ENCODE measurements at places on chromosomes 12 and 14.

GRCh38 chr14:103896578-103896977 lies 31.7 kb upstream of the TDRD9 start:
- DNase-seq: no peak

DNA sequence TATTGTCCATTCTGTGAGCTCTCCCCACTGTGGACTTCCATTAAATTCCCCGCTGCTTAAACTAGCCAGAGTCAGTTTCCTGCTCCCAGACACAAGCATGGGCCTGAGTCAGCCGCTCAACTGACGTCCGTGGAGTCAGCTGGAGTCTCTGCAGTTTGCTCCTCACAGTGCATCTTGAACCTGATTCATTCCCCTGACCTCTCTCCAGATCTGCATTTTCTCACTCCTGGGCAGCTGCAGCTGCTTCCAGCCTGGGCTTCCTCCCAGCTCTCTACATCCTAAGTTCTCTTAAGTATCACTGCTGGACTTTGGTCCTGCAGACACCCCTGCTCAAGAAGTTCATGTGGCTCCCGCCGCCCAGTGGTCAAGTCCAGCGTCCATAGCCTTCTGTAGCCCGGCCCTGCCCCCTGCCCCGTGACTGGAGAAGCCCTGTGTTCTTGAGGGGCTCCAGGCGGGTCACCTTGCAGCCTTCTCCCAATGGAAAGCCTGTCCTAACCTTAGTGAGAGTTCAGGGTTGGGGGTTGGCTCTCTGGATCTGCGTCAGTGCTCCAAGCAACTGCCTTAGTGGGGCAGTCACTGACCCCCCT lies 20.0 kb downstream of the NFKBIA start:
- no peak for DNase-seq

GRCh38 chr12:47844264-47845019 lies 24.7 kb upstream of the HDAC7 start:
- no peak for DNase-seq

GRCh38 chr12:52949413-52950331 lies 754 bp downstream of the KRT18 start:
- DNase-seq: no peak

GRCh38 chr14:64701660-64702059 lies 2.6 kb upstream of the PLEKHG3 start:
- DNase-seq: no peak

DNA sequence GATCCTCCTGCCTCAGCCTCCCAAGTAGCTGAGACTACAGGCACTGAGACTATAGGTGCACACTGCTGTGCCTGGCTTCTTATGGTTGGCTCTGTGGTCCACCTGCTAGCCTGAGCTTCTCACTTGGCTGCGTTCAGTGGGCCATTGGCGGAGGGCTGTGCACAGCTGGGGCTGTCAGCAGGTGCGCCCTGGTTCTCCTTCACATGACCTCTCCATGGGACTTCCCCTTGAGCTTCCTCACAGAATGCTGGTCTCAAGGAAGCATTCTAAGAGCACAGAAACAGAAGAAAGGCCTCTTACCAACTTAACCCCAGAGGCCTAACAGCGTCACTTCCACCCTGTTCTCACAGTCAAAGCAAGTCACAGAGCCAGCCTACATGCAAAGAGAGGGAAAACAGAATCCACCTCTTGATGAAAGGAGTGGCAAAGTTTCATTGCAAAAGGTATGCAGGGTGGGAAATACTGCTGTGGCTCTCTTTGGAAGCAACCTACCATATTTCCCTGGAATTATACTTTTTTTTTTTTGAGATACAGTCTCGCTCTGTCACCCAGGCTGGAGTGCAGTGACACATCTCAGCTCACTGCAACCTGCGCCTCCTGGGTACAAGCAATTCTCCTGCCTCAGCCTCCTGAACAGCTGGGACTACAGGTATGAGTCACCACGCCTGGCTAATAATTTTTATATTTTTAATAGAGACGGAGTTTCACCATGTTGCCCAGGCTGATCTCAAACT lies 9.3 kb downstream of the RILPL2 start:
- DNase-seq: peak; percentile 74

DNA sequence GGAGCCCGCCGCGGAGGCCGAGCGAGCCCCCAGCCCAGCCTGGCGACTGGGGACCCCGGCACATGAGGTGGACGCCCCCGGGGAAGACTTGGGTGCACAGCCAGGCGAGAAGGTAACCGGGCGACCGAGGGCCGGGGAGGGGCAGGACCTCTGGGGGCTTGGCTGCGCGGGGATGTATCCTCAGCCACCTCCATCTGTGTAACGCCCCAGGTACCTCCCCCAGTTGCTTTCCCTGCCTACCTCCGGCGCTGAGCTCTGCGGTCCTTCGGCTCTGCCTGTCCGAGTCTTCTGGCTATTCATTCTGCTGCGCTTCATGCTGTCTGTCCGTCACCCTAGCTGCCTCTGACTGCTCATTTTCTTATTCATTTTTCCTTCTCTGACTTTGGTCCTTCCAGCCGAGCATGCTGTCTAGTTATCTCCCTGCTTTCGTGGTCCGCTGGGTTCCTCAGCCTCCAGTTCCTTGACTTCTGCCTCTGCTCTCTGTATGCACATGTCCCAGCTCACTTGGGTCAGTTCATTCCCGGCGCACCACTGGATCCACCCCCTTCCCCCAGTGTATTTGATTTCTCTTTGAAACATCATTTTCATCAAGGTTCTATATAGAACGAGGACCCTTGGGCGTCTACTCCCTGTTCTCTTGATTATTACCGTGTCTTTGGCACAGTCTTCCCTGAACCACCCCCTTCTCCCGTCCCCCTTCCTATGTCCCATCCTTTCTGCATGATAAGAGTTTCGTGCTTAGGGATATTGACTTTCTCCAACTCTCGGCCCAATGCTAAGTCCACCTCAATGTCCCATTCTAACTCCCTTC lies 612 bp downstream of the PHC1 start:
- peak; percentile 87 for DNase-seq

- no peak for DNase-seq
These were observed 3.9 kb downstream of the HOXC5 start for GRCh38 chr12:54036620-54037359.

DNA sequence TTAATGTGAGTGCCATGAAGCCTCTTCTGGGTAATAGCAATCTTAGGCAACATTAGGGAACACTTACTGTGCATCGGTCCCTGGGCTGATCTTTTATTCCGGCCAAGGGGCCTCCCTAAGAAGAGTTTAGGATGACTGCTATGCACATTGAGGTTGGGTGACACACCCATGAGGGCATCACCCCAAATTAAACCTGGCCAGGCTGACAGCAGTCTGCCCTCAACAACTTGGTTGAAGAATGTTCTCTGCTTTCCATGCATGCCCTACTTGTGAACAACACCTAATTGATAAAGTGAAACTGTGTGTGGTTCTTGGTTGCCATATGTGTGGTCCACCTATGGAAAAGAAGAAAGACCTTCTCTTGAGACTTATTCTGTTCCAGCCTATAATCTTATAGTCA lies 1098.0 kb downstream of the BCL11B start:
- no peak for DNase-seq

GRCh38 chr12:53770281-53770680 lies 18.5 kb upstream of the CISTR start:
- DNase-seq: no peak

DNA sequence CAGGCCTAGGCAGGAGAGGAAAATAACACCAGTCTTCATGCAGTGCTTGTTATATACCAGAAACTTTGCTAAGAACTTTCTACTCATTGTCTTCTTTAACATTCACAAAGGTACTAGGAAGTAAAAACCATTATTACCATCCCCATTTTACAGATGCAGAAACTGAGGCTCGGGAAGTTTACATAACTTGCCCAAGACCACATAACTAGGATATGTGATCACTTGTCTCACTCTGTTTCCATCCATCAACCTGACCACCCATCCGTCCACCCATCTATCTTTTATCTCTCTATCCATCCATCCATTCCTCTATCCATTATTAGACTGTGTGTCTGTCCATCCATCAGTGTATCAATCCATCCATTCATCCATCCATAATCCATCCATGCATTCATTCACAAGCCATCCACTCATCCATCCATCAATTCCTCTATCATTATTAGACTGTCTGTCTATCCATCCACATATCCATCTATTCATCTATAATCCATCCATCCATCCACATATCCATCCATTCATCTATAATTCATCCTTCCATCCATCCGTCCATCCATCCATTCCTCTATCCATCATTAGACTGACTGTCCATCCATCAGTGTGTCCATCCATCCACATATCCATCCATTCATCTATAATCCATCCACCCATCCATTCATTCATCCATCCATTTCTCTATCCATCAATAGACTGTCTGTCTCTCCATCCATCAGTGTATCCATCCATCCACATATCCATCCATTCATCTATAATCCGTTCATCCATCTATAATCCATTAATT lies 16.5 kb downstream of the SDSL start:
- DNase-seq: no peak

DNA sequence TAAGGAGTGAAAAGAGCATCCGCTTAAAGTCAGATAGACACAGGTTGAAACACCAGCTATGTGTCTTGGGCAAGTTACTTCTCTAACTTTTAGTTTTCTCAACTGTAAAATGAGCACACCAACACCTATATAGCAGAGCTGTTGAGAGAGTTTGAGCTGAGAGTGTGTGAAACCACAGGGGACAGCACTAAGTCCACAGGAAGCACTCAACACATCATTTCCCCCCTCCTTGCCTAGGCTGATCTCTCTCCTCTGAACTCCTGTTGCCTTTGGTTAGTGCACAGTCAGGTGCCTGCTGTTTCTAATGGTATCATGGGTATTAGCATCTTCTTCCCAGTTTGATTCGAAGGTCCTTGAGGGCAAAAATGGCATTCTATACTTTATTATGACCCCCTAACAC lies 176.7 kb downstream of the DPF3 start:
- DNase-seq: peak; percentile 0

DNA sequence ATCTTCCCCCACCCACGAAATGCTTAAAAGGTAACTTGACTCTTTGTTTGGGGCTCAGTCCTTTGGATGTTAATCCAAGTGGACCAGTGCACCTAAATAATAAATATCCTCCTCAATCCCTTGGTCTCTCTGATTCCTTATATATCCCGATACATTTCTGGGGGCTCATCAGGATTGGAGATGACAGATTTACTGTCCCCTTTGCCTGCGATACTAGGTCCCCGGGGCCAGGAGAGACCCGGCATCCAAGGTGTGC lies 26.3 kb downstream of the KLRK1 start:
- DNase-seq: no peak

DNA sequence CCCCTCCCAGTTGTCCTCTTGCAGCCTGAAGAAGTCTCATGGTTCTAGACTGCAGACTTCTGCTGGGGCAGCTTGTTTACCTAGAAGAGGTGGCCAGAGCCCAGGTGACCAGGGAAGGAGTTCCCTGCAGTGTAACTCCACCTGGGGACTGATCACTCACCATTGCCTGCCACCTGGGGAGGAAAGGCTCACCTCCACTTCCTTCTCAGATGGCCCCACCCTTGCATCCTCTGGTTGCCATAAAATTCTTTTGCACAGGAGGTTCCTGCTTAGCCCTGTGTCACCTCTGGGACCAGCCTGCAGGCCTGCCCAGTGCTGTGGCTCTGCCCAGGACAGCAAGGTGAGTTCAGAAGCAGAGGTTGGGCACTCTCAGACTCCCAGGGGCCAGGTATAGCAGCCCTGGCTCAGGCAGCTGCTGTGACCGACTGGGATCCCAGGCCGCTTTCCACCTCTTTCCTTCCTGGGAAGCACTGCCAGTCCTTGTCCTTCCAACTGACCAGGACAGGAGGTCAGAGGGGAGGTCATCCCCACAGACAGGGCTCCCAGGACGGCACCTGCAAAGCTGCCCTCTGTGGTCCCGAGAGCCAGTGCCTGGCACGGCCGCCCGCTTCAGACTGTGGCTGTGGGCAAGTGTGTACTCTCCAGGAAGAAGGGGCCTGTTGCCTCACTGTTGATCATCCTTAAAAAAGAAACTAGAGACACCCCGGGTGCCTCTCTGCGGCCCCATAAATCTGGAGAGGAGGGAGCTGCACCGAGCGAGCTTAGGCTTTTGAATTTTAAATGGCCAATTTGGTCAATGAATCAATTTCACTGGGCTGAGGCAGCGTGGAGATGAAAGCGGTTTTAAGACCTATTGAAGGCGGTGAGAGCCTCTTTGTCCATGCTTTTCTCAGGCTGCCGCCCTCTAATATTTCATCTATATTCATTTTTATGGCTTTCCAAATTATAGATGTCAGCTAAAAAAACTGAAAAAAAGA lies 79.5 kb upstream of the C14orf180 start:
- no peak for DNase-seq

DNA sequence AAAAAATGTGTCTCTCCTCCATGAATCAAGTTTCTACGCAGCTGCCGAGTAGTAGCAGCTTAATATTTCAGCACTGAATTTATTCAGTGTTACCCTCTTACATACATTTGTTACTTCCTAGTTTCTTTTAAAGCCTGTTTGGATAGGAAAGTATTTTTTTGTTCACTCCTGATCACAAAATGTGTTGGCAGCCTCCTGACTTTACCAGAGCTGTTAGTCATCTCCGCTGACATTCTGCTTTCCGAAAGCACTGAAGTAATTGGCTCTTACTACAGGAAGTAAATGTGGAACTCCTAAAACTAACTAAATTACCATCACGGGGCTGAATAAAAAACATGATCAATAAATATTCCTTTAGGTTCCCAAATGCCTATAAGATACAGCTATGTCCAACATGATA lies 225.5 kb downstream of the EPS8 start:
- no peak for DNase-seq

GRCh38 chr12:19436931-19437330 lies 2.4 kb upstream of the AEBP2 start:
- DNase-seq: no peak

DNA sequence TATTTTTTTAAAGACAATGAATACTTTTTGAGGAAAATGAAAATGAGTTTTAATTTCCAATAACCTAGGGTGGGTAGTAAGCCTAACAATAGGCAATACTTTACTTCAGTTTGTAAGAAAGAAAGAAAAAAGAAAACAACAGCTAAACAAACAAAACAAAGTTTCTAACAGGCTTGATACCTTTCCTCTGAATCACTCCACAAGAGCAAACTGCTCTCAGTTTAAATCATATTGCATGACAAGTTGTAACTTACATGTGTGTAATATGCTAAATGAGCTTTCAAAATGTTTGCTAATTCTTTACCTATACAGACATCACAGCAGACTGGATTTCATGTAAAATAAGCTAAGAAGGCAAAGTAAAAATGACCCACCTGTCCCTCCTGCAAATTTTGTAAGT lies 6.7 kb upstream of the LMO3 start:
- DNase-seq: no peak

Data from activated effector memory CD4-positive, alpha-beta T cell treated with anti-CD3 and anti-CD28 coated beads, Interleukin-2, amount 50 U/mL, for 16 hours (primary cell).